GM06990 (cell line): ENCODE measurements at places on chromosomes 16 and 17.
A peak's percentile ranks its signal among the peaks of the same experiment; 100 is the strongest.

- no peak for DNase-seq
Measured at GRCh38 chr16:10577305-10578202, 2.8 kb downstream of the EMP2 start.

- peak; percentile 43 for DNase-seq
Measured at GRCh38 chr17:74368341-74369081, 1.2 kb downstream of the GPR142 start.

DNA sequence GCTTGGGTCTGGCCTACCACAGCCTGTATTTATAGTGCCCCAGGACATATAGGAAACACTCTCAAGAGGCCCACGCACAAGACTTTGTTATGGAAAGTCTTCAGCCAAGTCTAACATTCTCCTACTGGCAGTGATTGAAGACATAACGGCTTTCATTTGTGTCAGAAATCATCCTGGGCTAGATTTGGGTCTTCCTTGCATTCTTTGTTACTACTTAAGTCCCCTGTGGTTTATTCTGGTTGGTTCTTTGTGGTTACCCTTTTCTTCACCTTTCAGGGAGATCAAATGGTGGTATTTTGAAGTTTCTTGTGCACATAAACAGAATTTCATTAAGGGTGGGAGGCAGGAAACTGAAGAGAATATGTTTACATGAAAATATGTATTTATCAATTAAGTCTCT is 37.7 kb downstream of the REXO5 start:
- DNase-seq, result no peak

DNA sequence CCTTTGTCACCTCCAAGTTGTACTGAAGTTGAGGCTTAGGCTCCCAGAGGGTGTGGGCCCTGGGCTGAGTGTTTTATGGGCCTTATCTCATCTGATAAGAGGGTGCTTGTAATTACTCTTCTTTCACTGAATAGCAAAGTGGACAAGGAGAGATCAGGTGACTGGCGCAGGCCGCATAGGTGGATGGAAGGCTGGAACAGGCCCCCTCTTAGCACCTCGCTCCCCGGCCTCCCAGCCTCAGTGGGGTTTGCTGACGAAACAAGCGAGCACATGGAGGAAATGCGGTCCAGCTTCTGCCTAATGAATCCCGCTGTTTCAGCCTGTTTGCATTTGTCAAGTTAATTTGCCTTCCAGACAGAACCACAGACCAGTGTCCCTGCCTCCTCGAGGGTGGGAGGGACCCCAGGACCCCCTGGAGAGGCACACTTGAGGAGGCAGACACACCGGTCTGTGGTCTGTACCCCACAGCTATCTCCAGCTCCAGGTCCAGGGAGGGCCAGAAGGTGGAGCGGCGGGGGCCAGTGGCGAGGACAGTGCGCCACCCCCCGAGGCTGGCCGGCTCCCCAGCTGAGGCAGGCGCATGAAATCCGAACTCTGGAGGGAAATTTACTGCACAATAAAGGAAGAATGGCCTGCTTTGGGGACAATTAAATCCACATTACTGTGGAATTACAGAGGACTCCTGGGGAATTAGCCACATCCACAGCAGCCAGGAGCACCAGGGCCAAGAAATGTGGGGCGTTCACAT is 123.4 kb downstream of the NTN1 start:
- no peak for DNase-seq

DNA sequence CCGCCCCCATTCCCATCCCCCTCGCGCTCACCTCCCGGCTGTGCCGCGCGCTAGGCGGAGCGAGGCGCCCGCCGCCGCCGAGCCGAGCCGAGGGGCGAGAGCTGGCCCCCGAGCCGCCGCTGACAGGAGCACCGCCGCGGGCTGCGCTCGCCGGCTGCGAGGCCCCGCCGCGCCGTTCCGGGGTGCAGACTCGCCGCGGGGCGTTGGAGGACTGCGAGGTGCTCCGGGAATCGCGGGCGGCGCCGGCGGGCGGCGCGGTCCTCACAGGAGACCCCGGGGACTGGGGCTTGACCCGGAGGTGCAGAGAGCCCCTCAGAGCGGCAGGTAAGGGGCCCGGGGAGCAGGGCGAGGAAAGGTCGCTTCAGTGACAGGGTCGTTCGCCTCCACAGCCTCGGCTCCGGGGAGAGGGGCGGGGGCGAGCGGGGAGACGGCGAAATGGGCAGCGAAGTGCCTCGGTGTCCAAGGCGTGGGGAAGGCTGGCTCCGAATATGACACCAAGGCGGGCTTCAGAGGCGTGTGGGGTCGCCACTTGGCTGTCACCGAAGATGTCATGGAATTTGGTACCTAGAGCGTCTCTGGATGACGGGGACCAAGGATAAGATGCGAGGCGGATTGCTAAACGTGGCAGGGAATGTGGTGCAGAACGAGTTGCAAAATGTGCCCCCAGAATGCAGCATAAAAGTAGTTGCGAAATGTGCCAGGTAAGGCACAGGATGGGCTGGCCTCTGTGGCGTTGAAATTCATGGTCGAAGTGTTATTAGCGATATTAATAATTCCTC is 580 bp downstream of the TANC2 start:
- DNase-seq, result peak; percentile 6

- DNase-seq, result no peak
Measured at GRCh38 chr16:68082629-68083238, 2.4 kb upstream of the NFATC3 start.

DNA sequence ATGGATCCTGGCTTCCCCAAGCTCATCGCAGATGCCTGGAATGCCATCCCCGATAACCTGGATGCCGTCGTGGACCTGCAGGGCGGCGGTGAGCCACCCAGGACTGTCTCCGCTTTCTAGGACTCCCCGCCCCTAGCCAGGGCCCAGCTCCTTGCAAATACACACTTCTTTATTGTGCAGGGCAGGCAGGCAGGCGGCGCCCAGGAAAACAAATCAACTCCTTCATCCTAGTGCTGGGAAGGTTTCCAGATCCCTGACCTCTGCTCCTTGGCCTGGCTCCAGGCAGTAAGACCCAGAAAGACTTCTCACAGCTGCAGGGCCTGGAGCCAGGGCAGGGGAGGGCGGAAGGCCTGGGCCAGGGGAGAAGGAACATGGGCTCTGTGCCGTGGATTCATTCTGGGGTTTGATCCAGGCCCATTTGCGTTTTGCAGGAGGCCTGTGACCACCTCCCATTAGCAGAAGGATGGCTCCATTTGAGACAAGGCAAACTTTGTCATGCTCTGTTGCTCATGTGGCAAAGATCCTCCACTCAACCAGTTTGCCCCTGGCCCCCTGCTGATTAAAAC is 6.0 kb upstream of the LPCAT2 start:
- DNase-seq, result no peak

- DNase-seq, result peak; percentile 21
Measured at GRCh38 chr16:1791256-1791942, 2.1 kb downstream of the IGFALS start.

GRCh38 chr16:53142823-53143568 is 88.2 kb downstream of the CHD9 start:
- DNase-seq, result no peak

DNA sequence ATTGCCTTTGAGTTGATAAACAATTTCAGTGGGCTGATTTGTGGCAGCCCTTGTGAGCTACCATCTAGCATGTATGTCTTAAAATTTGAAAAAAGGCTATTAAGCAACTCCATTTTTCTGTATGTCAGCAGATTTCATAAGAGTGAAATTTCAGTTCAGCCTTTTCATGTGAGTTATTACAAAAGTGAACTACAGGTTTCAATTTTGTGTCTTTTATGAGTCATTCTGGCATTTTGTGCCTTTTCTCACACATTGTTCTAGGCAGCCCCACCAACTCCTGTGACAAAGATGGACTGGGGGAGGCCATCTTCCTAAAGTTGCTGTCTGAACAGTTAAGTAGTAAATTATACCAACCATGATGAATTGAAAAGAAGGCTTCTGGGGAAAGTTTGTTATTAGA is 52.1 kb downstream of the USP10 start:
- peak; percentile 52 for DNase-seq

GRCh38 chr17:5049314-5049841 is 14.2 kb upstream of the SLC52A1 start:
- DNase-seq, result peak; percentile 40

- no peak for DNase-seq
Measured at GRCh38 chr16:51056331-51056730, 94.7 kb downstream of the SALL1 start.

- no peak for DNase-seq
Measured at GRCh38 chr16:1367486-1368174, 15.9 kb downstream of the GNPTG start.

DNA sequence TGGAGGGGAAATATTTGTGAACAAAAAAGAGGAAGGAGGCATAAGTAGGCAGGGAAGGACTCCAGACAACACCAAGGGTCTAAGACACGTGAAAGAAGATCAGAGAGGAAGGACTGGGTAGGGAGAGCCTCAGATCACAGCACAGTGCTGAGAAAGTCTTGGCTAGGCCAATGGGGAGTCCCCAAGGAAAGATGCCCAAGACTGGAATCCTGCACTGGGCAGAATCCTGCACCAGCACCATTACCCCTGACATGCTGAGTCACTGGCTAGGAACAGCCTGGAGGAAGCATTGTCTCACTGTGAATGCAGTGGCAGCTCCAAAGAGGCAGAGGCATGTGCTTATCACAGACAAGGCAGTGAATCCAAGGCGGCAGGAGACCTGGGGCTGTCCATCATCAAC is 19.2 kb downstream of the CLEC19A start:
- DNase-seq, result no peak

GRCh38 chr17:68182940-68183551 is 64.8 kb upstream of the AMZ2 start:
- peak; percentile 58 for DNase-seq

- DNase-seq, result no peak
Measured at GRCh38 chr16:65600629-65601028, 478.8 kb upstream of the CDH11 start.

DNA sequence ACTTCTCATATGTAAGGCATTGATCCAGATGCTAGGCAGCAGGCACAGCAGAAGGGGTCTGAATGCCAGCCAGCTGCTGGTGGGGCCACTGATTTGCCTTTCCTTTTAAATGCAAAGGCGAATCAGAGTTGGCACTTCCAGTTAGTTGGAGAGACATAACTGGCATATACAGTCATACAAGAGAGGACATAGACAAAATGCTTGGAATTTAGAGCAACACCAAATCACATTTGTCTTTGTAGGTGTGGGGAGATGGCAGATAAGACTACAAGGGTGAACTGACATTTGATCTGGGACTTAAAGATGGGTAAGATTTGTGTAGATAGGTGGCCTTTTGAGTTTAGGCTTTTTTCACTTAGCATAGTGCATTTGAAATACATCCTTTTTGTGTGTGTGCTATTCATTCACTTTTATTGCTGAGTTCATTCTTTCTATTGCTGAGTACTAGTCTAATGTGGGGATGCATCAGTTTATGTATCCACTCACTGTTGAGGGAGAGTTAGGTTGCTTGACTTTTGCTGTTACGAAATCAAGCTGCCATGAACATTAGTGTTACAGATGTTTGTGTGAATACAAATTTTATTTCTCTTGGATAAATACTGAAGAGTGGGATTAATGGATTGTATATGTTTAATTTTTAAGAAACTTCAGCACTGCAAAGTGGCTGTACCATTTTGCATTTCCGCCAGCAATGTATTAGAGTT is 74.1 kb downstream of the SPECC1 start:
- no peak for DNase-seq

DNA sequence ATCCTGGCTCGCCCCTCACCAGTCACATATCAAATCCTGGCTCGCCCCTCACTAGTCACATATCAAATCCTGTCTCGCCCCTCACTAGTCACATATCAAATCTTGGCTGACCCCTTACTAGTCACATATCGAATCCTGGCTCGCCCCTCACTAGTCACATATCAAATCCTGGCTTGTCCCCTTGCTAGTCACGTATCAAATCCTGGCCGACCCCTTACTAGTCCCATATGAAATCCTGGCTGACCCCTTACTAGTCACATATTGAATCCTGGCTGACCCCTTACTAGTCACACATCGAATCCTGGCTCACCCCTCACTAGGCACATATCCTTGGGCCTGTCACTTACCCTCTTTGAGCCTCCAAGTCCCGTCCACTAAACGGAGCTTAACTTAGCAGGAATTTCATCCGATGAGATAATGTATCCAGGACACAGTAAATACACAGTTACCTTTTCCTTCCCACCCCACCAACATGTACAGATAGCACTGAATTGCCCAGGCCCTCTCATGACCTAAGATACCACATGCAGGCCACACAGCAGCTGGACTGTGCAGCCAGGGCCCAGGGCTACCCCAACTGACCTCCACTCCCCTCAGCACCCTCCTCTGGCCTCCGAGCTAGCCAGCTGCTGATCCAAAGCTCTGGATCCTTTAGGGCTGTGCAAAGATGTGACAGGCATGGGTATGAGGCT is 157.8 kb upstream of the RPH3AL start:
- no peak for DNase-seq

DNA sequence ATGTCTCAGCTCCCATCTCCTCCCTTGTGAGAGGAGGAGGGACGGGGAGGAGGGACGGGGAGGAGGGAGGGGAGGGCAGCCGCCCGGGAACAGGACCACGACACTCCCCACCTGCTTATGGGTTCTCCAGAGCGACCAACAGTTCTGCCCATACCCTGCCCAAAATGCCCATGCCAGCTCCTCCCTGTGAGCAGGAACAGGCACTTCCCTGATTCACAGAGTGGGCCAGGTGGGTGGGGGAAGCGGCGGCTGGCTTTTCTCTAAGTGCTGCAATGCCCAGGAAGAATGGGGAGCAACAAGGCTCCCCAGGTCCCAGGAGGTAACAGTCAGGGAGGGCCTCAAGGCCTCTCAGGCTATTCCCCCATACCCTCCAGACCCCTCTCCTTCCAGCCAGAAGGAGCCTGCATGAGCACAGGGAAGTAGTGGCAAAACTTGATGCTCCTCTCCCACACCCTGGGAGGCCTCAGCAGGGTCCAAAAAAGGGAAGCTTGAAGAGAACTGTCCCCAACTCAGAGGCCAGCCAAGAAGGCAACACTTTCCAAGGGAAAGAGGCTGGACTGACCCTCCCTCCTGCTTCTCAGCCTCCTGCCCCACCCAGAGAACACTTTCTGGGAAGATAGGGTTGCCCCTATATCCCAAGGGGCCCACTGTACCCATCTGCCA is 53.8 kb downstream of the MYO18A start:
- DNase-seq, result no peak
